Stimulated activated CD8-positive, alpha-beta memory T cell treated with anti-CD3 and anti-CD28 coated beads, Interleukin-4, amount 100 ng/mL, for 48 hours (primary cell): ENCODE measurements at places on chromosomes 3 and 15.

- DNase-seq: no peak
Observed at GRCh38 chr3:13767896-13768295, 112.0 kb downstream of the WNT7A start.

GRCh38 chr15:63532307-63532744 is 27.9 kb downstream of the USP3 start:
- DNase-seq: no peak

DNA sequence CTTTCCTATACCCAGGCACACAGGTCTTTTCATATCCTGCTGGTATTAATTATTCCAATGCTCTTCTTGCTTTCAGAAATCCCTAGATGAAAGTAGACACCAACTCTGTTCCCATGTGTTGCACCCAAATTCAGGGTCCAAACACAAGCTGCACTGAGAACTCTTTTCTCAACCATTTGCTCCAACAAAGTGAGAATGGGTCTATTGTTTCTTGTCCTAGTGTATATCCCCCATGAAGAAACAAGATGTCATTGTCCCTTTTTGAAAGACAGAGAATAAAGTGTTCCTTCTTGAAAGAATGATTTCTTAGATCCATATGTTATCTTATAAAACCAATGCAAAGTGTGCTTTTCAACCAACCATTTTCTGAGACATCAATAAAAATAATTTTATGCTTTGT is 353.7 kb downstream of the CNTN6 start:
- DNase-seq: no peak

- no peak for DNase-seq
Observed at GRCh38 chr15:55742927-55743728, at the start of gene PRTG. Gene PRTG, minus strand, starts transcription at chr15:55743152. Its CDS starts 221 bp downstream, at chr15:55742931.

DNA sequence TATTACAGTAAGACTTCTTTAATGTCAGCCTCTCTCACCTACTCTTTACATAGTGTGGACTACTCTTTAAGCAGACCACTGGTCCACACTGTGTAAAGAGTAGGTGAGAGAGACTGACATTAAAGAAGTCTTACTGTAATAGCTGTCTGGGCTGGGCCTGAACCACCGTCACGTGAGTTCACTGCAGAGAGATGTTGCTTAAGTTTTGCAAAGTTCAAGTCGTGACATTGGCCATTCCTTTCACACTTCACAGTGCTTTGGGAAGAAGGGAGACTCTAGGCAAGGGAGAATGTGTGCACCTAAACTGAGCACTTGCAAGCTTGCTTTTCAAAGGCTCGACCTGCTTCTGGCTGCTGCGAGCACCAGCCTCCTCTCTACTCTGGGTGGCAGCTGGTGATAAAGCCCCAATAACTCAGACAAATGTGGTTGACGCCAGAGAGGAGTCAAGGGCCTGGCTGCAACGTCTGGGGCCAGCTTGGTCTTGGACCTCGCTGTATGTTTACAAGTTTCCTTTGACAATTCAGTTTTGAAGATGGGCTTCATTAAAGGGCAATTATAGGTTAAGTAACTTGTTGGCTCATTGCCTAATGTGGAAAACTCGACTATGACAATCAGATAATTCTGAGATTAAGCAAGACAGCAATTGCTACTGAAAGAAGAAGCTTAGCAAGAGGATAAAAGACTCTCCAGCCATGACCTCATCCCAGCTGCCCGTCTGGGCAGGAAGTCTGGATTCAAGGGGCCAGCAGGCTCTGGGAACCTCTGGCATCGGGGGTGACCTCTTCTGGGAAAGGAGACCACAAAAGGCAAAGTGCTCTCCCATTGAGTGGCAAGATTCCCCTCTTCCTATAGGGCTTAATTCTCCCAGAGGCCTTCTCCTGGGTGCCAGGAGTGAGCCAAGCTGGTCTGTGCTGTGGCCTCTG is 242.1 kb upstream of the TLE3 start:
- peak; percentile 7 for DNase-seq

DNA sequence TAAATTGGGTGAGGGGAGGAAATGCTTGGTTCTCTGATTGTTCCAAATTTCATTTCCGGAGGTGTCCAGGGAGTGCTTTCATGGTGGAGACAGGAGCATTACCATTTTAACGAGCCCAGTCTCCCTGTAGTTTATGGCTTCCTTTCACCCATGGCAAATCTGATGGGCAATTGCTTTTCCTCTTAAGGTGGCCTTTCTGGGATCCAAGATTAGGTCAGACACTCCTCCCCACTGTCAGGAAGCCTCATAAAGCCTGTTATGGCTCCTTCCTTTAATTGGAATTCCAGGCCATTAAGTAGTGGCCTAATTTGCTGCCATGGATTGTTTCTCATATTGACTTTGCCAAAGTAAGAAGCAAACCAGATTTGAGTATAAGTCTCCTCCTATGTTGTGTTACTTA is 157.8 kb downstream of the PDCD6IP start:
- DNase-seq: no peak

DNA sequence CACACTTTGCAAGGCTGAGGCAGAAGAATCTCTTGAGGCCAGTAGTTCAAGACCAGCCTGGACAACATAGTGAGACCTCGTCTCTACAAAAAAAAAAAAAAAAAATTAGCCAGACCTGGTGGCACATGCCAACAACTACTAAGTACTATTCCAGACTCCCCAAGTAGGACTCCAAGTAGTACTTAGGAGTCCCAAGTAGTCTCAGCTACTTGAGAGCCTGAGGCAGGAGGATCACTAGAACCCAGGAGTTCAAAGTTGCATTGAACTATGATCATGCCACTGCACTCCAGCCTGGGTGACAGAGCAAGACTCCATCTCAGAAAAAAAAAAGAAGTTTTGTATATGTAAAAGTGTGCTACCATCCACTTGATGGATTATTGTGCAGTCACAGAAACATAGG is 486.6 kb downstream of the SOX2 start:
- no peak for DNase-seq

DNA sequence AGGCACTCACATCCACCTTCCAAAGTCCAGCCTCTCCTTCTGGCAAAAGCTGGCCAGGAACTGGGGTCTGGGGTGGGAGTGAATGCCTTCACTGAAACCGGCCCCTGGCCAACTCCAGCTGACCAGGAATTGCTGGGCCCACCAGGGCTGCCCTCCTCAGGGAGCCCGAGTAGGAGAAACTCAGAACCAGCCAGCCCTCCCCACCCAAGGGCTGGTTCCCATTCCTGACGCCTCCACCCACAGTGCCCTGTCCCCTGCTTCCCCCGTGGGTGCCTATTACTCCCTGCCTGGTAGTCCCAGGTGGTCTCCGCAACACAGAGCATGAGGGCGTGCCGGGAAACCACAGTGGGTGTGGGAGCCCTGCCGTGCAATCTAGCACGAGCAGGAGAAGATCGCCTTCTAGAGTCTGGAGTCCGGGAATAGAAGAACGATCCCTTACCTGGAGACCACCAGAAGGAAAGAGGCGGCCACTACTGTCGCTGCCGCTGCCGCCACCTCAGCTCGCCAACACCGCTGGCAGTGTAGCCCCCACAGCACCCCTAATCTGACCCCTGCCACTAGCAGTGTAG is 178.8 kb downstream of the POTEB3 start:
- DNase-seq: no peak

- DNase-seq: no peak
Observed at GRCh38 chr15:92502336-92502735, 108.7 kb downstream of the ST8SIA2 start.

GRCh38 chr3:23659840-23660430 is 145.8 kb upstream of the UBE2E1 start:
- no peak for DNase-seq

GRCh38 chr3:8313560-8314267 is 187.9 kb upstream of the LMCD1 start:
- DNase-seq: no peak

GRCh38 chr3:513301-513700 is 316.7 kb downstream of the CHL1 start:
- no peak for DNase-seq

DNA sequence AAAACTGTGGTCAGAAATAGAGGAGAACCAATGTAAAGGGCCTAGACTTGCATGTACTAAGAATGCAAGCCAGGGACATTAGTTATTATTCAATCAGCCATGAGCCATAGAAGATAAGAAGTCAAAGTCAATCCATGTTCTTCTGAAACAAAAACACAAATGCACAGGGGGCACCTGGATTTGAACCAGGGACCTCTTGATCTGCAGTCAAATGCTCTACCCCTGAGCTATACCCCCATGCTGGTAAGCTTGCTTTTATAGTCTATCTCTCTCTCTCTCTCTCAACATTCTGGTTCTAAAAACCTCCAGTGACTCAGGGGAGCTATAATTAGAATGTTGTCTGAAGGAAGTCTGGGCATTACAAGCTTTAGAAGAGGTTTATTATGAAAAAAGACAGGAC is 85.6 kb upstream of the ACP3 start:
- no peak for DNase-seq

GRCh38 chr15:73940061-73940981 is 14.1 kb downstream of the LOXL1 start:
- DNase-seq: no peak

- DNase-seq: no peak
Observed at GRCh38 chr3:127565711-127566110, 24.8 kb downstream of the TPRA1 start.

GRCh38 chr3:2099028-2099671 is 484 bp downstream of the CNTN4 start:
- no peak for DNase-seq

GRCh38 chr15:63256433-63257274 is 20.8 kb upstream of the APH1B start:
- DNase-seq: no peak

DNA sequence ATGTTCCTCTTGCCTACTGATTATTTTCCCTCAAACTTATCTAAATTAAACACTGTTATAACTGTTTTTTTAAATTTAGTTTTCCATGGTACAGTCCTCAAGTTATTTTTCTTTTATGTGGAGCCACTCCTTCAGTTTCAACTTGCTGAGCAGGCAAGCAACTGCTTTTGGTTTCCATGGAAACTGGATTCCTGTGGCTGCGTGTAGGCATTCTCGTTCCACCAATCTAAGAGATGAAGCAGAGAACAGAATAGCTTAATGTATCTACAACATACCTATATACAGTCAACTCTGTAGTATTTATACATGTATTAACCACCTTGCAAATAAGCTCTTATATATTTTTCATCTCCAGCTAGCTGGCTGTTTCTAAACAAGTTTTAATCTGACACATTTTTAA is 25.8 kb upstream of the ANXA2 start:
- DNase-seq: no peak

DNA sequence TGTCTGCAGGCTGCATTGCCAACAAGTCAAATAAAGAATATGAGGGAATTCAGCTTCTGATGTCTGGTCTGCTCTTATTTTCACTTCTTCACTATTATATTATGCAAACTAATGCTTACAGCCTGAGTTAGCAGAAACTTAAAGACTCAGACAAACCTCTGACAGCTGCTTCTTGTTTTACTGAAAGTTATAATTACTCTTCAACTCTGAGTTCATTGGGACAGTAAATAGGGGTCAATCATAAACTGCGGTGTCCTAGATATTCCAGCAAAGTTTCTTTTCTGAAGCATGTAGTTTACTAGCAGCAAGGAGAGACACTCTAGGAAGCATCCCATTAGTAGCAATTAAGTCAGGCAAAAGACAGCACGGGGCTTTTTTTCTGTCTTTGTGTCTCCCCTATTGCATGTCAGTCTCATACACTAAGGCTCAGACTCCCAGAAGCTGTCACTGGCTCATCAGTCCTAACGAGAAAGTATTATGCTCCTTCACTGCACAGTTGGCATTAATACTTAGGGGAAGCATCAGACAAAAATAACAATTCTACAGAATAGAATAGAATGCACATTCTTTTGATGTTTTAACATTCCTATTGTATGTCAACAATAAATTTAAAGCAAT is 1060.8 kb downstream of the ROBO1 start:
- no peak for DNase-seq

DNA sequence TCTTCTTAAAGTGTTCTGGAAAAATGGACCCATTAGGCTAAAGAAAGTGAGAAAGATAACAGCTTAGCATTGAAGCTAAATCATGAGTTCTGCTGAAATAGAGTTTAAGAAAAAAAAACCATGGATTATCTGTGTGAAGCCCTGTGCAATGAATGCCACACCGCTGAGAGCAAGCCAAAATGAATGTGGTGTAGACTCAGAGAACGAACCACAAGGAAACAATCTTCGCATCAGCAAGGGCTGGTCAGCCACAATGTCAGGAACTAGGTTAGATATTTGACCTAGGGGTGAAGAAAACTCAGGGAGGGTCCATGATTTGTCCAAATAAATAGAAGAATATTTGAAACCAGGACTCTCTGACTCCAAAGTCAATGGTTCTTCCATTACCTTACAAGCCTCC is 91.4 kb upstream of the MEX3B start:
- no peak for DNase-seq

GRCh38 chr3:134339331-134339730 is 34.9 kb downstream of the AMOTL2 start:
- DNase-seq: no peak

DNA sequence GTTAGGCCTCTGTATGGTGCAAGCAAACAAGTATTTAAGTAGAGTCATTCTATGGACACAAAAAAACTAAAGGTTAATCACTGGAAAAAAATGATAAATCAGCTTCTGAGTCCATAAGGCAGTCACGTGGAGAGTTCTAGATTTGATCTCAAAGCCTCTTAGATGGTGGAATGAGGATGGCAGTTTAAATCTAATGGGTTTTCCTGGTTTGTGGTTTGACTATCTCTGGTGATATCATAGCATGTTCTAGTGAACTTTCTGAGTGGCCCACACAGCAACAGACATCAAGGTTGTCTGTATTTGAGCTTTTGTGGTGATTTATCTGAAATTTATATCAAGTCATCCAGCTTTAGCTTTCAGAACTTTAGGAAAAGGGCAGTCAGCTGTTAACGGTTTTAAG is 52.4 kb downstream of the ILDR1 start:
- no peak for DNase-seq

DNA sequence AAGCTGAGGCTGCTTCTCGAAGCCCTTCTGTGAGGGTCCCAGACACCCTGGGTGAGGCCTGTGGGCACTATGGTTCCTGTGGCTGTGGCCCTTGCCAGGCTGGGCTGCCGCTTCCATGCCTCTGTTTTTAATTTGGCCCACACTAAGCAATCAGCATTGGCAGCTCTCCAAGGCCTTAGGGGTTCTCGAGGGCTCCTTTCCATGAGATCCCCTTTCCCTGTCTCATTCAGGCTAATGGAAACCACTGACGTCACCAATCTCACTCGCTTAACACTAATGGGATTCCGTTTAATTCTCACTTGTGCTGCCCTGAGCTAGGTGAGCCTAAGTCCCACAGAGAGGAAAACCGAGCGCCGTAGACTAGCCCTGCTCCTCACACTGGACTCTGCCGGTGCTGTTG is 60.2 kb upstream of the RAB6B start:
- DNase-seq: no peak

DNA sequence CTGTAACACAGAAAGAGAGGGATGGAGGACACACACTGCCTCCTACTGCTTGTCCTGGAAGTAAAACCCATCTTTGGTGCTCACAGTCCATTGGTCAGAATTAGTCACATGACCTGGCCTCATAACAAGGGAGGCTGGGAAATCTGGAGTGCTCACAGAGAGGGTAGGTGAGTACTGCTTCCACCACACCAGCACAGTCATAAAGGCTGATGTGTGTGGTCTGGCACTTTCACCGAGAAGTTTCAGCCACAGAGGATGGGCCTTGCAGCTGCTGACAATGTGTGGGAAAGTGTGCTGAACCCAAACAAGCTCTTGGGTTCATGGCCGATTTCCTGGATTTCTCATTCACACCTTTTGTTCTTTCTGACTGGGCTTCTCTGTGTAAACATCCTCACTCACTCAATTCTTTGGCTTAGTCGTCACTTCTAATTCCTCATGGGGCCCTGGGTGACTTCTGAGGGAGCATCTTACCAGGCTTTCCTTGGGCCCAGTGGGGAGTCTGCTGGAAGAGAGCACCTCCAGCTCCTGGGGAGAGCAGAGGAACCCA is 100.7 kb downstream of the ASB7 start:
- DNase-seq: peak; percentile 62

- no peak for DNase-seq
Observed at GRCh38 chr15:77983708-77984445, 93.6 kb downstream of the TBC1D2B start.
